ENCODE measurements at places on chromosomes 2 and 18. TPM values are rescaled to one million over a fixed set of nuclear protein-coding genes. Genes with fewer than 3 reads are reported as not detected.

DNA sequence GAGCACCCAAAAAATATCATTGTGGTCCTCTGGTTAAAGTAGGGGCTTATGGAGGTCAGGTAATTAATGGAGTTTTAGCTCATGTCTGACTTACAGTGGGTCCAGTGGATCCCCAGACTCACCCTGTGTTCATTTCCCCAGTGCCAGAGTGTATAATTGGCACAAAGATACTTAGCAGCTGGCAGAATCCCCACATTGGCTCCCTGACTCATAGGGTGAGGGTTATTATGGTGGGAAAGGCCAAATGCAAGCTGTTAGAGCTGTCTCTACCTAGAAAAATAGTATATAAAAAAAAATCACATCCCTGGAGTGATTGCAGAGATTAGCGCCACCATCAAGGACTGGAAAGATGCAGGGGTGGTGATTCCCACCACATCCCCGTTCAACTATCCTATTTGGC lies 1067.6 kb upstream of the ACVR2A start:
- no peak overlapping the region for H3K4me3 ChIP-seq
- DNase-seq = no peak
- no peak overlapping the region for H3K27ac ChIP-seq

GRCh38 chr2:171702781-171703556 lies 15.7 kb downstream of the DYNC1I2 start:
- H3K4me1 ChIP-seq = peaks cover 8% of the 10 kb centered on the region
- no peak for DNase-seq
- H3K27ac ChIP-seq = no peak overlapping the region
- H3K27me3 ChIP-seq = no peaks in the 10 kb centered on the region
- peaks cover 6% of the 10 kb centered on the region for H3K36me3 ChIP-seq
- H3K4me3 ChIP-seq = no peak overlapping the region

- no peak for DNase-seq
- no peaks in the 10 kb centered on the region for H3K4me1 ChIP-seq
- no peaks in the 10 kb centered on the region for H3K27me3 ChIP-seq
- no peak overlapping the region for H3K27ac ChIP-seq
- no peaks in the 10 kb centered on the region for H3K36me3 ChIP-seq
- no peak overlapping the region for H3K4me3 ChIP-seq
Measured at GRCh38 chr2:185227391-185227790, 511.2 kb upstream of the FSIP2 start.

GRCh38 chr2:176234156-176234555 lies 35.1 kb upstream of the MTX2 start:
- H3K4me1 ChIP-seq = no peaks in the 10 kb centered on the region
- H3K27ac ChIP-seq = no peak overlapping the region
- no peak for DNase-seq
- no peaks in the 10 kb centered on the region for H3K36me3 ChIP-seq
- no peak overlapping the region for H3K4me3 ChIP-seq
- H3K27me3 ChIP-seq = peaks cover 36% of the 10 kb centered on the region

GRCh38 chr2:105102963-105103421 lies 65.1 kb downstream of the MRPS9 start:
- H3K4me1 ChIP-seq = no peaks in the 10 kb centered on the region
- H3K36me3 ChIP-seq = peaks cover 19% of the 10 kb centered on the region
- H3K27ac ChIP-seq = no peak overlapping the region
- DNase-seq = no peak
- H3K4me3 ChIP-seq = no peak overlapping the region

DNA sequence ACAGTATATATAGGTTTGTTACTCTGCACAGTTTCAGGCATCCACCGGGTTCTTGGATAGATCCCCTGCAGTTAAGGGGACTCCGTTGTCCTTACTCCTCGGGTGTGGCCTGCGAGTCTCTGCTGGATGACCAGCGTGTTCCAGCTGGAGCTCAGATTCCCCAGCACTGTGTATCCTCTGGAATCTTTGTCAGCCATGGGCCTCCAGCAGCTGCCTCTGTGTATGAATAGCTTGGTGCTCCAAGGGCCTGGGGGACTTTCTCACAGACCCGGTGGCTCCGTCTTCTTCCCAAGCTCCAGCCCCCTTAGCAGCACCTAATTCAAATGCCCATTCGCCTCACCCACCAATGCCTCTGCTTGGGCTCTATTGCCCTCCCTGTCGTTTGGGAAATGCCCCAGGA lies 6.3 kb downstream of the ANO7 start:
- H3K36me3 ChIP-seq = no peaks in the 10 kb centered on the region
- H3K4me3 ChIP-seq = no peak overlapping the region
- no peaks in the 10 kb centered on the region for H3K4me1 ChIP-seq
- no peak for DNase-seq

DNA sequence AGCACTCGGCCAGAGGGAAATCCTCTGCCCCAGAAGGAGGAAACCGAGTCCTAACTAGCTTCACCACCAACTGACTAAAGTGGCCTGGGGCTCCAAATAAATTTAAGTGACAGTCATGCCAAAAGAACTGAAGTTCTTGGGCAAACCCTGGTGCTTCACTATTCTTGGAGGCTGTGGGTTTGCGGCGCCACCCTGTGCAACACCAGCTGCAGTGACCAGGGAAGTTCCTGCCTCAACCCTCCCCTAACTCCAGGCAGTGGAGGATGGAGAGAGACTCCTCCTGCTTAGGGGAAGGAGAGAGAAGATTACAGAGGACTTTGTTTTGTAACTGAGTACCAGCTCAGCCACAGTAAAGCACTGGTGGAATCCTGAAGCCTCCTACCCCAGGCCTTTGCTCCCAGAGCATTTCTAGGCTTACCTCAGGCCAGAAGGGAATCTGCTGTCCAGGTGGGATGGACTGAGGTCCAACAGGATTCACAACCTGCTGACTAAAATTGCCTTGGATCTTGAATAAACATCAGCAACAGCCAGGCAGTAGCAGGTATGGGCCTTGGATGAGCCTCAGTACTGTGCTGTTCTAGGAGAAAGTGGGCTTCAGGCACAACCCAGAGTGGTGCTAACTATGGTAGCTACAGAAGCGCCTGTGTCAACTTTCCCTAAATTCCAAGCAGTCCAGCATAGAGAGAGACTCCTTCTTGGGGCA lies 29.4 kb upstream of the BMP10 start:
- H3K4me3 ChIP-seq = no peak overlapping the region
- no peak overlapping the region for H3K27ac ChIP-seq

DNA sequence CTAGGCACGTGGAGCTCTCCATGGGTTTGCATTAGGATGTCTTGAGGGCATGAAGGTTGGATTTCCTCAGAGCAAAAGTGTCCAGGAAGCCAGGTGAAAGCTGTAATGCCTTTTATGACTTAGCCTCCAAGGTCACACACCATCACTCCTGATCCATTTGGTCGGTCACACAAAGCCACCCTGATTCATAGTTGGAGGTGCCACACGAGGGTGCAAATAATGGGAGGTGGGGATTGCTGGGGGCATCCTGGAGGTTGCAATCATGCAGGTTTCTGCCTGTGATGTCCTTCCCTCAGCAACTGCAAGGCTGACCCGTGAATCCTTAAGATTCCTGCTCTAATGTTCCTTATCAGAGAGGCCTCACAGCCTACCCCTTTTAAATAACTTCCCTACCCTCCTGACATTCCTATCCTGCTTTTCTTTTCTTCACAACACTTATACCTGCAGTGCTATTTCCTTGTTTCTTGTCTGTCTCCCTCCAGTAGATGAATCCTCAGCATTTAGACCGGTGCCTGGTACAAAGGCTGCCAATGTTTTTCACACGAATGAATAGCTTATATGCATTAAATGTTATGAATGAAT lies 97.1 kb downstream of the LIPG start:
- no peak for DNase-seq
- no peaks in the 10 kb centered on the region for H3K4me1 ChIP-seq
- H3K36me3 ChIP-seq = no peaks in the 10 kb centered on the region
- no peak overlapping the region for H3K4me3 ChIP-seq

- H3K4me3 ChIP-seq = no peak overlapping the region
- no peak for DNase-seq
- peaks cover 2% of the 10 kb centered on the region for H3K27me3 ChIP-seq
- no peaks in the 10 kb centered on the region for H3K4me1 ChIP-seq
- H3K36me3 ChIP-seq = no peaks in the 10 kb centered on the region
Measured at GRCh38 chr2:150640039-150640438, 152.6 kb upstream of the RND3 start.

GRCh38 chr2:3604991-3605961 lies 10.4 kb downstream of the COLEC11 start:
- H3K27ac ChIP-seq = peak overlapping the region; percentile 57
- peaks cover 2% of the 10 kb centered on the region for H3K4me1 ChIP-seq
- peak; percentile 49 for DNase-seq

- no peaks in the 10 kb centered on the region for H3K4me1 ChIP-seq
- no peaks in the 10 kb centered on the region for H3K36me3 ChIP-seq
- no peak overlapping the region for H3K27ac ChIP-seq
- H3K4me3 ChIP-seq = no peak overlapping the region
- no peak for DNase-seq
Measured at GRCh38 chr18:350953-351572, 83.2 kb upstream of the THOC1 start.

- no peak for DNase-seq
- no peaks in the 10 kb centered on the region for H3K4me1 ChIP-seq
- H3K4me3 ChIP-seq = no peak overlapping the region
- H3K36me3 ChIP-seq = no peaks in the 10 kb centered on the region
- H3K27me3 ChIP-seq = no peaks in the 10 kb centered on the region
Measured at GRCh38 chr2:67752969-67753368, 309.8 kb downstream of the C1D start.

DNA sequence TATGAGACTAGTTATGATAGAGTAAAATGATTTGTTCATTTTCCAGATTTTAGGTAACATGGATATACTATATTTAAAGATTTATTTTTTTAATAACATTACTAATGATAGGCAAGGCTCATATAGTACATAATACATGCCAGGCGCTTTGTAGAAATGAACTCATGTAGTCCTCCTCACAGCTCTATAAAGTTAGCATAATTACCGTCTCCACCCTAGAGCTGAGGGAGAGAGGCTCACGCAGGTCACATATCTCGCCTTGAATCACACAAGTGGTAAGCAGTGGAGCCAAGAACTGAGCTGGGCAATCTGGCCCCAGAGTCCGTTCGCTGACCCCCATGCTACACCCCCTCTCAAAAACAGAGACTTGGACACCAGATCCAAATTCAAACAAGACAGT lies 222.5 kb downstream of the FAM210A start:
- peaks cover 40% of the 10 kb centered on the region for H3K4me1 ChIP-seq
- H3K4me3 ChIP-seq = no peak overlapping the region
- H3K27ac ChIP-seq = no peak overlapping the region
- no peak for DNase-seq
- peaks cover 14% of the 10 kb centered on the region for H3K36me3 ChIP-seq
- no peaks in the 10 kb centered on the region for H3K27me3 ChIP-seq

DNA sequence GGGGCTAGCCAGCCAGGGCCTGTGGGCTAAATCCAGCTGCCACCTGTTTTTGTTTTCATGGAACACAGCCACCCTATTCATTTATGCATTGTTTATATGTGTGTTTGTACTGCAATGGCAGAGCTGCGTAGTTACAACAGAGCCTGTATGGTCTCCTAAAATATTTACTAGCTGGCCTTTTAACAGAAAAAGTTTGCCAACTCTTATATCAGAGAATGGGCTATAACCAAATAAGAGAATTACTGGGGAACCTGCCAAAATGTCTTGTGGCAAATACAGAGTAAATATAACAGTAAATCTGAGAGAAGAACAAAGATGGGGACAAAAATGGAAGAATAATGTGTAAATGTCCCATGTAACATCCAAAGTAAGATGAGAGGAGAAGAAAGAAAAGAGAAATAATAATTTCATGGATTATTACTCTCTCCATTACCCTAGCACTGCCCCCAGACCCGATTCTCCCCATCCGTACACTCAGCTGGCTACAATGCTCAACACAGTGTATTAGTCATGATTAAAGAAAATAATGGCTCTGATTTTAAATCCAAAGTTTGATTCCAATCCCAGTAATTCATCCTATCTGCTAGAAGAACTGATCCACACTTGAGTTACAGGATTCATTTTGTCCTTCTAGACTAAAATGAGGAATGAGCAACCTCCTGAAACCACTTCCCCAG lies 249.3 kb downstream of the LRATD1 start:
- no peaks in the 10 kb centered on the region for H3K36me3 ChIP-seq
- no peaks in the 10 kb centered on the region for H3K4me1 ChIP-seq
- no peak for DNase-seq

GRCh38 chr2:69493268-69493667 lies 56.0 kb upstream of the NFU1 start:
- DNase-seq = no peak
- H3K4me1 ChIP-seq = peaks cover 42% of the 10 kb centered on the region
- H3K27ac ChIP-seq = peak overlapping the region; percentile 54
- peaks cover 39% of the 10 kb centered on the region for H3K36me3 ChIP-seq
- no peak overlapping the region for H3K4me3 ChIP-seq

DNA sequence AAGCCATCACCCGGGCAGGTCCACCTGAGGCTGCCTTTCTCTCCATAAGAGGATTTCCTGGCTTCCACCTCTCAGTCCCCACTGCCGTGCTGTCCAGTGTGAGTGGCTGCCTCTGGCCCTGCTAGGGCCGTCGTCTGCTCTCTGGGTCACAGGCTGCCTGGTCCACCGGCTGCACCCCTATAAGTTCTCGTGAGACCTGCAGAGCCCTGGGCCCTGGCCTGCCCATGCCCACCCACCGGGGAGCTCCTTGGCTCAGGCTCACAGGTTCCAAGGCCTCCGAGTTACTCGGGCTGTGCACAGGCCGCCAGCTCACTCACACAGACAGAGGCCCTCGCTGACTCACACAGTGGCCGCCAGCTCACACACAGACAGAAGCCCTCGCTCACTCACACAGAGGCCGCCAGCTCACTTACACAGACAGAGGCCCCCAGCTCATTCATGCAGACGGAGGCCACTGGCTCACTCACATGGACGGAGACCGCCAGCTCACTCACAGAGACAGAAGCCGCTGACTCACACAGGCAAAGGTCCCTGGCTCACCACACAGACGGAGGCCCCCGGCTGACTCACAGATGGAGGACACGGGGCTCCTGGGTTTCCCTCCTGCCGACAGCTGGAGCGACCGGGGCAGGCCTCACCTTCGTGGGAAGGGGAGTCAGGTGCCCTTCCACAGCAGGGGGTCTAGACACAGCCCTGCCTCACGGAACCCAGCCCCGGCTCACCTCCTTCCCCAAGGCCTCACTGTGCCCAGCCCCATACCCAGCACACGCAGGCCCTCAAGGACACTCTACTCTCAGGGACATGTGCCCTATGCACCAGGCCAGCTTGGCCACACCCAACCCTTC lies 334.1 kb upstream of the MYT1L start:
- no peaks in the 10 kb centered on the region for H3K27me3 ChIP-seq
- H3K36me3 ChIP-seq = no peaks in the 10 kb centered on the region
- H3K27ac ChIP-seq = no peak overlapping the region
- no peak for DNase-seq
- no peak overlapping the region for H3K4me3 ChIP-seq

- H3K27ac ChIP-seq = no peak overlapping the region
- H3K4me1 ChIP-seq = no peaks in the 10 kb centered on the region
- DNase-seq = no peak
- H3K27me3 ChIP-seq = no peaks in the 10 kb centered on the region
- H3K4me3 ChIP-seq = no peak overlapping the region
Measured at GRCh38 chr18:33201509-33201926, 239.0 kb downstream of the CCDC178 start.

Gene DSG1
- total RNA-seq = not detected

Gene XDH
- 0.16 TPM for total RNA-seq

Gene TLX2
- total RNA-seq = not detected

Gene RNF103
- total RNA-seq = 10.3 TPM

Gene CTAGE1
- total RNA-seq = not detected

Gene SNTG2
- 3.2 TPM for total RNA-seq

Gene ABCB11
- not detected for total RNA-seq

Gene FOXI3
- not detected for total RNA-seq
